AG20443 (cell line): ENCODE measurements at places on chromosomes 7 and 10.

- no peak for DNase-seq
Observed at GRCh38 chr10:79244841-79245504, 102.3 kb upstream of the PPIF start.

GRCh38 chr7:292826-293225, 2.9 kb downstream of the FOXL3 start:
- DNase-seq, result no peak

DNA sequence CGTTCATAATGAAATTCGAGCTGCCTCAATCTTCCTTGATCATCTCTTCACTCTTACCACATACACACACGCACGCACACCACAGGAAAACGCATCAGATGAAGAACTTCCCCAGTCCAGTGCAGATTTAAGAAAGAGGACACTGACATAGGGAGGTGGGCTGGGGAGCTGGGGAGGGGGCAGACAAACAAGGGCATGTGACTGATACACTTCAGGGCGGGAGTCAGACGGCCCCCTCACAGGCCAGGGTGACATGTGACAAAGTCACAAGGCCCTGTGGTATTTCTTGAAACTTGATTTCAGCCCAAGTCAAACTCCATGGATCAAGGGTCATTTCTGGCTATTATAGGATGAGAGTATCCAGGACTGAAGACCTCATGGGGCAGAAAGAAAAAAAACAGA, 82.6 kb downstream of the KCNMA1 start:
- no peak for DNase-seq

GRCh38 chr10:73859428-73859783, 14.9 kb downstream of the CAMK2G start:
- DNase-seq, result no peak

DNA sequence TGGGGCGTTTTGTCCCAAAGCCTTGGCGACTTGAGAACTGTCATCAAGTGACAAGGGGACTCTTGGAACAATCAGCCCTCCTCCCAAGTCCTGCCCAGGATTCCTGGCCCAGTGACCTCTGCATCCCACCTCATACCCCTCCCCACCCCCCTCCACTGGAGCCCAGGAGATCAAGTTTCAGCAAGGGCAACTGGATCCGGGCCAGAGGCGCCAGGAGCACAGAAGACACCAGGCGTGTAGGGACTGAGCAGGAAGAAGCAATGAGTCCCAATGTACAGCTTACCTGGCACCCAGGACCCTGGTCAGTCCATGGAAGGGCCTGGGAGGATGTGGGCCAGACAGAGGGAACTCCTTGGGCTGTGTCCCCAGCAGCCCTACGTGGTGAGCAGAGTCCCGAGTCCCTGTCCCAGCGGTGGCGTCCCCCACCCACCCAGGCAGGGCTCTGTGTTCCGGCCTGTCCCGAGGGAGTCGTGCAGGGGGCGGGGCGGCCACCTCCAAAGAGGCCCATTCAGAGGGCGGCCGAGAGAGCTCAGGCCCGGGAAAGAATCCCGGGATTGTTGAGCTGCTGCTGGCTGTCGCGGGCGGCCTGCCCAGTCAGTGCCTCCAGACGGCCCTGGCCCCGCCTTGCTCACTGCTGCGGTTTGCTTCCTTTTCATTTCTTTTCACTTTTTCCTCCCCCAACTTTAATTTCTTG, 254.1 kb downstream of the TNS3 start:
- DNase-seq, result peak; percentile 96

GRCh38 chr10:74329873-74330272, 178.9 kb downstream of the ADK start:
- no peak for DNase-seq
